NCI-H510A treated with DMSO at 0.1 percent for 48 hours (cell line): ENCODE measurements at places on chromosomes 3 and 15.

- DNase-seq, result peak; percentile 5
These were observed 424 bp downstream of the EAF2 start for GRCh38 chr3:121835465-121835801.

- no peak for DNase-seq
These were observed 68.1 kb upstream of the ATP2C1 start for GRCh38 chr3:130825762-130826299.

GRCh38 chr3:173584093-173584837 lies 186.7 kb downstream of the NLGN1 start:
- DNase-seq, result peak; percentile 59

- no peak for DNase-seq
These were observed 115.5 kb upstream of the ALDH1A3 start for GRCh38 chr15:100763835-100764750.

DNA sequence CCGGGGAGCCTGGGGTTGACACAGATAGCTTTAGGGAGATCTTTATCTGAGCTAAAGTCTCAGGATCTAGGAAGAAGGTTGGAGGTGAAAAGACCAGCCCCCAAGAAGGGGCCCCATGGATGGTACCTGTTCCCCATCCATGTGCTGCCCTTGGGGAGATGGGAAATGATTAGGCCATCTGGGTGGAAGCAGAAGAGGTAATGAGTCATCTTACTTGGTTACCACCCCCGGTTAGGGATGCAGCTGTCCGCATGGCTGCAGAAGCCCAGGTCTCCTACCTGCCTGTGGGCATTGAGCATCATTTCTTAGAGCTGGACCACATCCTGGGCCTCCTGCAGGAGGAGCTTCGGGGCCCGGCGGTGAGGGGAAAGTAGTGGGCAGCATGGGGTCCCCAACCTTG lies 3.1 kb upstream of the CPLX3 start:
- DNase-seq, result no peak

- DNase-seq, result no peak
These were observed 26.6 kb downstream of the SEMA7A start for GRCh38 chr15:74406992-74407705.

DNA sequence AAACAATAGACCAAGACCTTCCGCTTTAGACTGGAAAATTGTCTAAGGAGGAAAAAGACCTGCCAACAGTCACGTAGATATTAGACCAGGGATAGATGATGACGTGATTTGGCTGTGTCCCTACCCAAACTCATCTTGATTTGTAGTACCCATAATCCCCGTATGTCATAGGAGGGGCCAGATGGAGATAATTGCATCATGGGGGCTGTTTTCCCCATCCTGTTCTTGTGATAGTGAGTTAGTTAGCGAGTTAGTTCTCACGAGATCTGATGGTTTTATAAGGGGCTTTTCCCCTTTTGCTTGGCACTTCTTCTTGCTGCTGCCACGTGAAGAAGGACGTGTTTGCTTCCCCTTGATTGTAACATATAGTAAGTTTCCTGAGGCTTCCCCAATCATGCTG lies 31.7 kb upstream of the SUCLG2 start:
- no peak for DNase-seq

GRCh38 chr3:125192190-125193035 lies 20.1 kb downstream of the SLC12A8 start:
- DNase-seq, result no peak

DNA sequence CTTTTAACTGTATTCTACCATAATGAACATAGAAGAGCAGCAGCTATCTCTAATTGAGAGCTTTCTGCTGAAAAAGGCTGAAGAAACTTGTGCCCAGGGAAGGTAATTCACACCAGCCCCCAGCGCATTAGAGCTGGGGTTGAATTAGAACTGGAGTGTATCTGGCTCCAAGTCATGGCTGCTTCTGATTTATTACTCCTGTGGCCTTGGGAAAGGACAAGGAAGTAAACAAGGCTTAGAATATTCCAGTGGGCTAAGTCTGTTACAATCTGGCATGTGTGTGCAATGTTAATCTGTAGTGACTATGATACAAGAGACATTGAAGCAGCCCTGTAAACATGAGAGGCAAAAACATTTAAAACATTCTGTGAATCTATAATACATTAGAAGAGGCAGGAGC lies 18.1 kb downstream of the CPA3 start:
- no peak for DNase-seq

GRCh38 chr3:56988458-56989168 lies 71.9 kb upstream of the SPATA12 start:
- peak; percentile 80 for DNase-seq

- DNase-seq, result no peak
These were observed 330.2 kb downstream of the EPHB1 start for GRCh38 chr3:135125171-135125801.

DNA sequence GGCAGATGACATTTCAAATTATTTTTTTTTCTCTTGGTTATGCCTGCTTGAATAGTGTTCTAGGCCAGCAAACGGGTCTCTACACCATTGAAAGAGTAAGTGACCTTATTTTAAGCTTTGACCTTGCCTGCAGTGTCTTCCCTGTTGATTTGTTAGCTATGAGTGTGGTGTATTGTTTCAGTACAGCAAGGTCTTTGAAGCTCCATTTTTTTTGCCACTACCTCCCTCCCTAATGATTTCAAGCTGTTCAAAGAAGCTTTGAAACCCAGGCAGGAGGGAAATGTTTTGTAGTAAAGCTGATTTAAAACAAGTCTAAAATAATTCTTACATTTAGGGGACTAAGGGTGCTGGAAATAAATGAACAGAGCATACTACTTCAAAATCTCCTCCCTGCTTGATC lies 1249.8 kb downstream of the ROBO1 start:
- DNase-seq, result no peak

DNA sequence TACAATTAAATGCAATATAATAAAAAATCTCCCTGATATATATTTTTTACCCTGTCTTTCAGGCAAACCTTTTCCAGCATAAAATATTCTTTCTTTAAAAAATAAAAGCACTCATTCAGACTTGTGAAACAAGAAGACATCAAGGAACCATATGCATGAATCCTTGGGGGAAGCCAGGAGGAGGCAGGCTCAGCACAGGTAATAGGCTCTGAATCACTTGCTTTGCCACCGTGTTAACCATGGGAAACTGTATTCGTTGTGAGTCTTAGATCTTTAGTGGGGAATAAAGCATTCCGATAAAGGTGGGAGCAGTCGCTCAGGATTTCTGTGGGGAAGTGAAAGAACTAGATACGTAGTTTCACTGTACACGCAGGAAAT lies 42.4 kb downstream of the FBN1 start:
- DNase-seq, result no peak

DNA sequence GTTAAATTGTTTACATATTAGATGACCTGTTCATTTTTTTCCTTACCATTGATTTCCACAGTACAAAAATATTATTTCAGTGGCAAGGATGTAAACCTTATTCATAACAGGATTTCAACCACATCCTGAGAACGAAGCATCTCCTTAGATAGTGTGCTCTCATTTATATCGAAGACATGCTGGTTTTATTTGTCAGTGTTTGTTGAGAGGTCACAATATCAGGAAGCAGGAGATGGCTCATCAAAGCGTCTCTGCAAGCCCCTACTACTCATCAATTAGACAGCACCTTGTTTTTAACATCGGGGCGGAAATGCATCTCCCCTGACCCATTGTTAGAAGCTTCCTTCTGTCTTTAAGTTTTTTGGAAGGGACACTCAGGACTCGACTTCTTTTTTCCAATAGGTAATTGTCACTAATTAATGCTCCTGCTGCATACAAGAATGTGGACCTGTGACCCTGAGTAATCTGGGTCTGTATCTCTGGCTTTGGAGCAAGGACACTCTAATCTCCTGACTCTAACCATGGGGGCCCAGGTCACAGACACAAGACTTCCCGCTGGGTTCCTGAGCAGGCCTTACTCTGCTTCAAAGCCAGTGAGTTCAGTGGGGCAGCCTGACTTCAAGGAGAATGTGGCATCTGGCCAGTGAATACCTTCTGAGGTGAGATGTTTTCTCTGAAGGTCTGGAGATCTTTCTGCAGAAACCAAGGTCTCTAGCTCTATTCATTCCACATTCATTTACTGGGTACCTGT lies 50.3 kb downstream of the MECOM start:
- no peak for DNase-seq

DNA sequence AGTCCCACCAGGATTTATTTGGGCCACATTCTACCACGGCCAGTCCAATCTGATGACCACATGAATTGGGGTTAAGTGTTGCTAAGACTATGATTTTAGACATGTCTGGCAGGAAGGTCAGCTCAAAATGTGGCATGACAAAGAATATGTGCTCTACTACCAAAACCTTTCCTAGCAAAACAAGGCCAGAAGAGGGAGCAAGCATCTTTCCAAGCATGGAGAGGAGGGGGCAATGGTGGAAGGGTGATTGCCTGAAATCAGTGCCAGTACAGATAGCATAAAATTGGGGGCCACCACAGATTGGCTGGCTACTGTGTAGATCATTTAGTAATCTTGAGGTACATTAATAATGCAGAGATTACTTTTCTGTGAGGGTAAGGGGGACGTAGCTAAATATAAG lies 43.2 kb downstream of the TMEM39A start:
- DNase-seq, result no peak

- no peak for DNase-seq
These were observed 8.8 kb upstream of the DNAJA4 start for GRCh38 chr15:78255421-78256043.

DNA sequence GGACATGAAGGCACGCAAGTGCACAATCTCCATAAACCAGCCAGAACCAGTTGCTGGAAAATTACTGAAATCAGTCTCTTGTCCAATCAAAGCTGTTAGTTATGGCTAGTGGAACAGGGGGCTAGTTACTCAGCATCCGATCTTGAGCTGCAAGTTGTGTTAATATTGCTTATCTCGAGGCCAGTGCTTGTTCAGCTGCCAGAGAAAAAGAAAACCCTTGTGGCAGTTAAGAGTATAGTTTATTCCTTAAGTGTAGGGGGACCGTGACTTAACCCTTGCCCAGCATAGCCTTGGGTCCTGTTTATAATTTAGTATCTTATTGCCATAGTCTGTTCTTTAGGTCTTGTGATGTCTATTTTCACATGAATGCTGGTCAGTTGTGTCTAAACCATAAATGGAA lies 268.5 kb downstream of the CD47 start:
- no peak for DNase-seq

- peak; percentile 12 for DNase-seq
These were observed 5.9 kb downstream of the KBTBD13 start for GRCh38 chr15:65082303-65082953.

DNA sequence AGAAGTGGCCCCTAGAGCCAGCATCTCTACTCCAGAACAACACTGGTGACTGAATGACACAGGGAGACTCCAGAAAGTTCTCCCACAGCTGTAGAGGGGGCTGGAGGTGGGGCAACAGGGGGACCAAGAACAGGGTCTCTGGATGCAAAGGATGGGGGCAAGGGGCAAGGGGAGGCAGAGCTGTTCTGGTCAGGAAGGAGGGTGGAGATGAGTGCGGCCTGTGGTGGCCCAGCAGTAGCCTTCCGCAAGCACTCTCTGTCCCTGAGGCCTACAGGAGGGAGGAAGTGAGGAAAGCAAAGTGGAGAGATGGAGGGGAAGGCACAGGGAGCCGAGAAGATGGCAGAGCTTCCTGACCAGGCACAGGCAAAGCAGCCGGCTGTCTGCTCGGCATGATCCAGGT lies 56.5 kb downstream of the HOMER2 start:
- DNase-seq, result no peak

- DNase-seq, result no peak
These were observed 44.4 kb upstream of the ST3GAL6 start for GRCh38 chr3:98718730-98719129.

DNA sequence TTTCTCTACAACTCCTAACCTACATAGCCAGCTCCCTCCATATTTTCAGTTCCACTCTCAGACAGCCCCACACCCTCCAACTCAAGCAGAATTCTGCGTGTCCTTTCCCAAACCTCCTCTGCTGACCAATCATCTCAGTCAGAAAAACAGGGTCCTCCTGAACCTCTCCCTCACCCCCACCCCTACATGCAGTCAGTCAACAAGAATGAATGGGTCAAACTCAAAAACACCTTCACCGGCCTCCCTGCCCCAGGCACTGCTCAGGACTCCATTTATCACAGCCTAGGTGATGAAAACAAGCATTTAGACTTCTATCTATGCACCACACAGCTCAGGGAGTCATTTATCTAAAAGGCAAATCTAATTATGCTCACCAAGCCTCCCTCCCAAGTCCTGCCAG lies 32.4 kb downstream of the MYL3 start:
- DNase-seq, result no peak

GRCh38 chr15:39605146-39605545 lies 24.3 kb downstream of the THBS1 start:
- no peak for DNase-seq

GRCh38 chr3:46681856-46682540 lies 11.5 kb downstream of the ALS2CL start:
- no peak for DNase-seq

- no peak for DNase-seq
These were observed 73.1 kb downstream of the FGF7 start for GRCh38 chr15:49495993-49496753.

GRCh38 chr3:24296441-24297205 lies 198.0 kb downstream of the THRB start:
- DNase-seq, result no peak

DNA sequence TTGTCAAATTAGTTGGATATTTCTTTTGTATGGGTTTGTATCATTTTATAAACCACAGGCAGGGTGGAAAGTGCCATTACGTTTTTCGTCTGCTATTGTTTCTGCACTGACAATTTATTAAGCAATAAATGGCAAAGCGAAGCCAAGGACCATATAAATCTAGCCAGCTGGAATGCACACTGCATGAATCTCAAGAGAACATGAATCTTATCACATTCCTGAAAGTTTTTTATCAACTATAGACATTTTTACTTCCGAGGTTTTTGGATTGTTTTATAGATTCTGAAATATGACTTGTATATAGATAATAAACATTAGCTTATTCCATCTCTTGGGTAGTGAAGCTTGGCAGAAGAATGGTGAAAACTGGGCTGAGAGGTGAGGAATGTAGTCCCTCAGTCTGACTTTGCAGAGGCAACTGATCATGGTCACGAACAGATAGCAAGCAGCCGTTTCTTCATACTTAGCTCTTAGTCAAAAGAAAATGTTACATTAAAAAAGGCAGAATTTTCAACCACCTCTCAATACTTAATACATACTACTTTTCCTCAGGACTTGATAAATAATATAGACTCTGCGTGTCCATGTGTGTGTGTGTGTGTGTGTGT lies 102.7 kb downstream of the OSBPL10 start:
- DNase-seq, result no peak
